Cardiac fibroblast (primary cell): ENCODE measurements at places on chromosomes 2 and 18.

GRCh38 chr2:30446602-30447148 is 371 bp upstream of the LCLAT1 start:
- peak; percentile 38 for DNase-seq

DNA sequence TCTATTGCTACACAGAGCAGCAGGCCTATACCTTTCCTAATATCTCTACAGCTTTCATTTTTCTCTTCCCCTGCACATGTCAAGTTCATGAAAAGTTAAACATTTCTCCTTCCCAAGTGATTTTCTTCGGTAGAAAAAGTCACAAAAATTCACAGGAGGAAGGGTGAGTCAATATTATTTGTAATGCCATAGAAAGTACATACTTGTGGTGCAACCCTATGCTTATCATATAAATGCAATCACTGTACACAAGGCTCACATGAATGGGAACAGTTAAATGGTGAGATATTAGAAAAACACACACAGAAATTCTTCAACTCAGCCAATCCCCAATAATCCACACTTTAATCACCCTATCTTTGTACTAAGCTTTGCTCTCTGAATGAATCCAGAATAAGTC is 651.6 kb downstream of the LRRTM4 start:
- peak; percentile 35 for DNase-seq

GRCh38 chr2:126715111-126715510 is 59.2 kb downstream of the GYPC start:
- DNase-seq: no peak

GRCh38 chr2:104976603-104977120 is 61.2 kb upstream of the MRPS9 start:
- no peak for DNase-seq

- no peak for DNase-seq
Measured at GRCh38 chr2:26039603-26040323, 5.9 kb downstream of the RAB10 start.

DNA sequence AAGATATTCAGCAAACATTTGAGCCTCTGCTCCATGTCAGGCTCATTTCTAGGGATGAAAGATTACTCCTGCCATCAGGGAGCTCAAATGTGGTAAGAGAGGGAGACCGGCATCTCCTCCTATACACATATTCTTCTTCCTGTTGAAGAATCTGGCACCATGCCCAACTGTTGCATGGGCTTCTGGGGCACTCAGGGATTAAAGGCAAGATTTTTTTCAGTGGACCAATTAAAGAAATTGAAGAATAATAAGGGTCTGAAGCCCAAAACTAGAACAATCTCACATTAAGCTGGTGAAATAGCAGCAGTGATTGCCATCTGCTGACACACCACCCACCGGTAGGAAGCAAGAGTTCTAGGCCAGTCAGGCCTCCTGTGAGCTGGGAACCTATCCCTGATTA is 145.4 kb upstream of the LYPD6 start:
- peak; percentile 8 for DNase-seq

GRCh38 chr2:144323946-144324345 is 196.0 kb downstream of the ZEB2 start:
- no peak for DNase-seq

DNA sequence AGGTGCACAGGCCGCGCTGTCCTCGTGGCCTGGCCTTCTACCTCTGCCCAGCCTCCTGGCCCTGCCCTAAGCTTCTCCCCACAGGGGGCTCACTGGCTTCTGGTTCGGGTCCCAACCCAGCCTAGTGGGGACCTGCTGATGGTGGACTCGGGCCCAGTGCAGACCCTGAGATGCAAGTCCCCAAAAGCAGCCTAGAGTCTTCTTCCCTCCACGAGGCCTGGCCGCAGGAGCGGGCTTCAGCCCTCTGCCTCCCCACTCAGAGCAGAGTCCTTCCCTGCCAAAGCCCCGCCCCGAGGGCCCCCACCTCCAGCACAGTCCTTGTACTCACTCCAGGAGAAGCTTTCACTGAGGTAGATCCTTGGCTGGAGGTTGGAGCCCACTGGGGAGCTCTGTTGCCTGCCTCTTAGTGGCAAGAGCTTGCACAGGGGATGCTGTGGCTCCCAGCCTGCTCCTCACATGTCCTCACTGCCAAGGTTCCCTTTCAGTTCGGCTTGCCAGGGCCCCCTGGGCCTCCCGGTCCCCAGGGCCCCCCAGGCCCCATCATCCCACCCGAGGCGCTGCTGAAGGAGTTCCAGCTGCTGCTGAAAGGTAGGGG is 3.6 kb downstream of the ERFE start:
- no peak for DNase-seq

DNA sequence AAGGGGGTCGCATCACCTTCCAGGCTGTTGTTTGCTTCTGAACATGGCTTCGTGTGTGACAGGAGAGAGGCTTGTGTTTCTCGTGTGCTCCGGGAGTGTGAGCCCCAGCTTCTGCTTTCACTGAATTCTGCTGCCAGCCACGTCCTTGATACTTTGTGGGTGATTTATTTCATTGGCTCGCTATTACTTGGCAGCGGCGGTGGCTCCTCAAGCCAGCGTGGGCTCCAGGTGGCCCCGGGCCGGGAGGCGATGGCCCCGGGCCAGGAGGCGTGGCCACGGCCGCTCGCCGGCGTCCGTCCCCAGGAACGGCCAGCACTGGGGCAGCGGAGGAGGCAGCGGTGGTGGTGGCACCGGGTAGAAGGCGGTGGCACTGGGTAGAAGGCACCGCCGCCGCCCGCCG is 63.1 kb downstream of the NAPG start:
- no peak for DNase-seq

DNA sequence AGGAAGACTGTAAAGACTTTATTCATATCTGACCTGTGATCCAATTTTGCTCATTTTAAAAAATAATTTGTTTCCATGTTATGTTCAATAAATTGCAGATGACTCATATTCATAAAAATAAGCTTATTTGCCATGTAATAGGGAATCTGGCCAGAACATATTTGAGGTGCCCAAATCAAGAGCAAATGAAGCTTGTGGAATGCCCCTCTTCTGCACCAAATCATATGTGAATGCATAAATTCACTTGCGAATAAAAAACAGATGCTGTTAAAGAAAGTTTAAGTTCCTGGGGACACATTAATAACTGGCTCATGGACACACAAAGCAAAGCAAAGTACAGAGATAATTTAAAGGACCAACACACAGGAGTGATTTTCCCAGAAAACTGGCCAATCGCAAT is 279.0 kb upstream of the CDH2 start:
- no peak for DNase-seq
